Effector CD4-positive, alpha-beta T cell (primary cell): ENCODE measurements at places on chromosomes 13 and 19.
A peak's percentile ranks its signal among the peaks of the same experiment; 100 is the strongest.

- no peak for DNase-seq
Measured at GRCh38 chr13:24679686-24680085, 522 bp upstream of the ATP12A start.

DNA sequence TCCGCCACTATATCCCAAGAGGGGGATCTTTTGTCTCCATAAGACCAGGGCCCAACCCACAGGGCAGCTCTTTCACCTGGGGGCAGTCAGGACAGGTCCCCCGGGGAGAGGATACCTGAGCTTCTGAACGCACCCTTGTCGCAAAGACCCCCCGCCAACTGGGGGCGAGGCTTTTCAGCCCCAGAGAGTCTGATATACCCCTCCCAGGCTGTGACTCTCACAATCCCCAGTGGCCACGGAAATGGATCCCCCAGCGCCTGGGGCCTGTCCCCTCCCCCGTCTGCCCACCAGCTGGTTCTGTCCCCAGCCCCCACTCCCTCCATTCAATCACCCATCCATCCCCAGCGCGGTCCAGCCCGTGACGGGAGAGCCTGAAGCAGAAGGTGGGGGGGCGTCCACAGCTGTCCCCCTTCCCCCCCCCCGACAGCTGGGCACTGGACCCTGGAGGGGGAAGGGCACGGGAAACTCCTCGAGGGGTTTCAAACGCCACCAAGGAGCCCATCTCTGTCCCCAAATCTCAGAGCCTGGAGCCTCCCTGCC is 823 bp downstream of the DOCK6 start:
- DNase-seq, result no peak

- no peak for DNase-seq
Measured at GRCh38 chr13:22276616-22277015, 605.7 kb downstream of the FGF9 start.

- DNase-seq, result no peak
Measured at GRCh38 chr19:44738603-44739558, 9.6 kb upstream of the BCL3 start.

- DNase-seq, result peak; percentile 22
Measured at GRCh38 chr13:99087954-99088491, 110.2 kb upstream of the DOCK9 start.

GRCh38 chr19:928471-929202 is 2.8 kb downstream of the ARID3A start:
- DNase-seq, result no peak

GRCh38 chr13:95355494-95355893 is 54.2 kb upstream of the ABCC4 start:
- DNase-seq, result no peak

DNA sequence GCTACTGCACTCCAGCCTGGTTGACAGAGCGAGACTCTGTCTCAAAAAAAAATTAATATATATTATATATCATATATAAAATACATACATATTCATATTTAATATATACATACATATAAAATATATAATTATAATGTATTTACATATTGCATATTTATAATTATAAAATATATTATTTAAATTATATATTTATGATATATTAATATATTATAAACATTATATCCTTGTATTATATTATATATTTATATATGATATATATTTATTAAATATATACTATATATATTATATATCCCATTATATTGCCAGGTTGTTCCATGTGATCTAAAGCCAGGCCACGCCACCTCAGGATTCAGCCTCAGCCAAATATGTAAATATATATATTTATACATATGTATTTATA is 9.7 kb downstream of the BRME1 start:
- DNase-seq, result no peak

DNA sequence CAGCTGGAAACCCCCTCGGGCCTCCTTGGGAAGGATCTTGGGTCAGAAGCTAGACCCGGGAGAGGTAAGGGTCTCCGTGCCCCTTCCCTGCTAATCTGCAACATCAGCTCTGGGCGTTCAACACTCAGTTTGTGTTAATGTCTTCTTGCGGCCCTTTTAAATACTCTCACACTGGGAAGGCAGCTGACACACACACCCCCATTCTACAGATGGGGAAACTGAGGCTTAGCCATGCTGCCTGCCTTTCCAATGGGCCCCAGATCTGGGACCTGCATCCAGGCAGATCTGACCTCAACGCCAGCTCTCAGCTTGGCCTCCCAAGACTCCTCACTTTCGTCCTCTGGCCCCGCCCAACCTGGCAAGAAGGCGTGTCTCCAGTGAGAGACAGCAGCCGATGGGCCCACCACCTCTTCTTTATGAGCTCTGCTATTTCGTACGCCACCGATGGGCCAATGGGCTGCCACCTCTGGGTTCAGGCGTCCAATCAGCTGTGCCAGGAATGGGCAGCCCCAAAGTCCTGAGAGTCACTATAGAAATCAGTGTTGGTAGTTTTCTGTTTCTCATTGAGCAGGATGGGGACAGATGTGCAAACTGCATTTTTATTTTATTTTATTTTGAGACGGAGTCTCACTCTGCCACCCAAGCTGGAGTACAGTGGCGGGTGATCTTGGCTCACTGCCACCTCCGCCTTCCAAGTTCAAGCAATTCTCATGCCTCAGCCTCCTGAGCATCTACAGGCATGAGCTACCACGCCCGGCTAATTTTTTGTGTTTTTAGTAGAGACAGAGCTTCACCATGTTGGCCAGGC is 43.8 kb downstream of the DNM2 start:
- DNase-seq, result no peak

DNA sequence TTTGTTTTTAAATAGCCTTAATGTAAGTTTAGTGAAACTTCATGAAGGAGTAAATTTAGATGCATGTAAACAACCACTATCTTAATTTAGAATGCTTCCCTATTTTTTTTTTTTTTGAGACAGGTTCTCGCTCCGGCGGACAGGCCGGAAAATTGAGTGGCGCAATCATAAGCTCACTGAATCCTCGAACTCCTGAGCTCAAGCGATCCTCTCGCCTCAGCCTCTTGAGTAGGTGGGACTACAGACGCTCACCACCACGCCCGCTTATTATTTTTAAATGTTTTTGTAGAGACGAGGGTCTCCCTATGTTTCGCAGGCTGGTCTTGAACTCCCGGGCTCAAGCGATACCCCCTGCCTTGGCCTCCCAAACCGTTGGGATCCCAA is 1.6 kb downstream of the TEX30 start:
- no peak for DNase-seq

- DNase-seq, result peak; percentile 11
Measured at GRCh38 chr19:53927739-53928138, 18.7 kb downstream of the CACNG7 start.

DNA sequence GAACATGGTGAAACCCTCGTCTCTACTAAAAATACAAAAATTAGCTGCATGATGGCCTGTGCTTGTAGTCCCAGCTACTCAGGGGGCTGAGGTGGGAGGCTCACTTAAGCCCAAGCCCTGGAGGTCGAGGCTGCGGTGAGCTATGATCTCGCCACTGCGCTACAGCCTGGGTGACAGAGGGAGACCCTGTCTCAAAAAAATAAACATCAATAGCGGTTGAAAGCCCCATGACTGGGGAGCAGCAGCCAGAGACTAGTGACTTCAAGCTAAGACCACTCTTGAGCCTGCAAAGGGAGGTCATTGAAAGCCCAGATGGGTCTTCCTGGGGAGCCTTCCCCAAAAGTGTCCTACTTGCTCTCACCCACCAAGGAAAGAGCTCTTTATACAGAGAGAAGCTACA is 11.9 kb upstream of the ZNF709 start:
- no peak for DNase-seq

GRCh38 chr13:97568850-97569249 is 134.9 kb downstream of the RAP2A start:
- no peak for DNase-seq

DNA sequence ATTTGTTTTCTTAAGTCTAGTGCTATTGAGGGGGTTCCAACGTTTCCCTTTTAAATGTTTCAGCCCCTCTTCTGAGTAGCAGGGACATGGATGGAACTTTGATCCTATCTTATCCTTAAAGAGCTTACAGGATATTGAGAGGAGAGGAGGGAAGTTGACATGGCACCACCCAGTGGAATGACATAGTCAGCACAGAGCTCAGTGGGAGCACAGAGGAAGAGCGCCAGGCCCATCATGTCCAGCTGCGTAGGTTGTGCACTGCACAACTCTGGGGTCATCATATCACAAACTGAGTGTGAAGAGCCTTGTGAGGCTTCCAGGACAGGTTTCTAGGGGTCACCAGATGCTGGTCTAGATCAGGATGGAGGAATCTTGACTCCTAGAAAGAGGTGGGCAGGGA is 4.6 kb upstream of the CDC42EP5 start:
- DNase-seq, result no peak

DNA sequence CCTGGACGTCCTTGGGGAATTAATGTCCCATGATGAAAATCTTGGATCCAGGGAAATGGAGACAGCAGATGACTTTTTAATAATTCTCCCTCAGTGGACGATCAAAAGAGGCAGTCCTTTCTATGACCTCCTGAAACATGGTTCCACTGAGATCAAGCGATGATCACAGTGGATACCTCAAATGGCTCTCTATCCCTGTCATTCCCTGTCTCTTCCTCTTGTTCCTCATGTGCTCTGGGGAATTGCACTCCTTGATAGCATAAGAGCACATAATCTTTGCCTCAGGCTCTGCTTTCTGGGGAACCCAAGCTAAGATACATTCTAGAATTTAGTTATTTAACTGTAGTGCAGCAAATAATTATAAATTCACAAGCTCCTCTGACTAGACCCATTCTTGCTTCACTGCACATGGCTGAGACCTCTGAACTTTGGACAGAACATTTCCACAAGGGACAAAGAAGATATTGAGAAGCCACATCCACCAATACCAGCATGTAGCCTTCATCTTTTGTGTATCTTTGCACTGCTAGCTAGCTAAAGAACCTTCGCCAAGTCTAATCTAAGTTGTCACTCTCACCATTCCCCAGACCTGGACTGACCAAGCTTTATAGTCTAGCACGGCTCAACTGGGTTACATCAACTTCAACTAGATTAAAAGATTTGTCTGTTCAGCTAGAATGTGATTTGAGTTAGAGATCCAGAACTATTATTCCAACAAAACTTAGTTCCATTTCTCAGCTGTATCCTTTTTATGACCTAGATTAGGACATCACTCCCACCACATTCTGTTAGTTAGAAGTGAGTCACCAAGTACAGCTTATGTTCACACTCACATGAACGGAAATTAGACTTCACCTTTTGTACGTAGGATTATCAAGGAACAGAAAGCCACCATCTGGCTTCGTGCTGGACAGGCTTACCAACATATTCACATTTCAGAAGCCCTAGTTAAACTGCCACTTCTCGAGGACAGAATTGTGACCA is 142.7 kb downstream of the SUCLA2 start:
- DNase-seq, result no peak

DNA sequence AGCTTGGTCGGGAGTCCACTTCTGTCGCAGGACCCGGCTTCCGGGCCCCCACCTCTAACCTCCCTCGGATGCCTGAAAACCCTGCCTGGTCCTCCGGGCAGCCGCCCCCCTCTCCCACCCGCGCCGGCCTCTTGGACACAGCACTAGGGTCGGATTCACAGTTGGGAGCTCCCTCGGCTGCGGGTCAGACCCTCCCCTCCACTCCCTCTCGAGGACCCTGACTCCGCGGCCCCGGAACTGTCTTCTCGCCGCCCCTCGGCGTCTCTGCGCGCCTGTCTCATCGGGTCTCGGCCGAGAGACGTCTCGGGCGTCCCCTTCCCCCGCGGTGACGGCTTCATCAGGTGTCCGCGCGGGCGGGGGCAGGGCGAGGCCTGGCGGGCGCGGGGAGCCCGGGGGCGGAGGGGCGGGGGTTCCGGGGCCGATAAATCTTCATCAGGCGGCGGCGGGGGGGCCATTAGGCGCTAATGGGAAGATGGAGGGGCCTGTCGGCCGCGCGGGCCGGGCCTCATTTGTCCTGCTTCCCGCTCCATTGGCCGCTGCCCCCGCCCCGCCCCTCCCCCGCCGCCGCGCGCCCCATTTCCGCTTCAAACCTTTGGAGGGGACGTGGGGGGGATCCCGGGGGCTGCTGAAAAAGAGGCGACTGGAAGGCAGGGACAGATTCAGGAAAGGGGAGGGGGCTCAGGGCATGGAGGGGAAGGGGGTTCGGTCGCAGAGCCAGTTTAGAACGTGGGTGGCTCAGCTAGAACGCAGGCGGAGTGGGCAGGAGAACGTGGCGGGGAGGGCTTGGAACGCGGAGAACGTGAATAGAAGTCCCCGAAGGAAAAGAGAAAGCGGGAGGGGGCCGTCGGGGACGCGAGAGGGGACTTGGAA is 11.8 kb upstream of the ERFL start:
- DNase-seq, result peak; percentile 49

- no peak for DNase-seq
Measured at GRCh38 chr13:39781381-39781780, 125.9 kb downstream of the COG6 start.

DNA sequence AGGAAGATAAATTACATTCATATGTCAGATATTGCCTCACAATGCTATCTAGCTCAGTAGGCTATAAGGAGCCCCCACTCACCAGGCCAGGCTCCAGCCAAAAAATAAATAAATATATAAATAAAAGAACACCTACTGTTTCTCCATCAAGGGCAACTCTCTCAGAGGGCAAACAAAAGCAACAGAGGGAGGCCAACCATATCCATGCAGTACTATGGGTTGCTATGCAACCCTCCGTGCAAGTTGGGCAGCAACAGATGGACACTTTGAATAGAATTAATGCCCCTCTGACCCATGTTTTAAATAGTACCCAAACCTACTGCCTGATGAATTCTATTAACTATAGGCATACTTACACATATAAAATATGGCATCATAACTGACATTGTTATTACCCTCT is 279.8 kb upstream of the EDNRB start:
- DNase-seq, result no peak

DNA sequence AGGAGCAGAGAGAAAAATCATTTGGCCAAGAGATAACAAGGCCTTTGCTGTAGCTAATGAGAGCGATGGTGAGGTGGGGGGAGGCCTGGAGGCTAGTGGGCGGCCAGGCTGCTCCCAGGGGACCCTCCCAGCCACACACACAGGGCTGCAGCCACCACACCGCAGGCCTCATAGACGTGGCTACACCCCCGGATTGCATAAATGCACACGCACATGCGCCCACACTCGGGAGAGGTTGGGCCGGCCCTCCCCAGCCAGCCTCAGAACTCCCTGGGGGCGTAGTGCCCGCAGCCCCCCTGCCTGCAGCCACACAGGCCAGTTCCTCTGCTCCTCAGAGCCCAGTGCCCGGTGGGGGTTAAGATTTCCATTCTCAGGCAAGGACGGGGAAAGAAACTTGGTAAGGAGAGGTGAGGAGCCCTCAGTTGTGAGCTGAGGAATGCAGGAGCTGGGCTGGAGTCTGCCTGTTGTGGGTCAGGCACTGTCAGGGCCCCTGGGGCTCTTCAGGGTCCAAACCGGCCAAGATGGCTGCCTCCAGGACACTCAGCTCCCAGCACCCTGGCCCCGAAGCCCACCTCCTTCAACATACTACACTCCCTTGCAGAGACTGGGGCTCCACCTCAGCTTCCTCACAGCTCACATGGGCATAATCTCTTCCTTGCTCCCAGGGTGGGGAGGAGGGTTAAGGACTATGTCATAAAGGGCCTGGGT is 8.0 kb downstream of the PTH2 start:
- no peak for DNase-seq

- DNase-seq, result no peak
Measured at GRCh38 chr19:1826557-1827521, 14.8 kb upstream of the ATP8B3 start.

- no peak for DNase-seq
Measured at GRCh38 chr13:34124666-34125306, 306.8 kb downstream of the RFC3 start.

GRCh38 chr13:23510979-23511735 is 59.1 kb upstream of the TNFRSF19 start:
- DNase-seq, result no peak
